ENCODE measurements at places on chromosomes 4 and X.
A peak's percentile ranks its signal among the peaks of the same experiment; 100 is the strongest.

- DNase-seq = no peak
Observed at GRCh38 chr4:165548702-165549101, 169.9 kb downstream of the CPE start.

DNA sequence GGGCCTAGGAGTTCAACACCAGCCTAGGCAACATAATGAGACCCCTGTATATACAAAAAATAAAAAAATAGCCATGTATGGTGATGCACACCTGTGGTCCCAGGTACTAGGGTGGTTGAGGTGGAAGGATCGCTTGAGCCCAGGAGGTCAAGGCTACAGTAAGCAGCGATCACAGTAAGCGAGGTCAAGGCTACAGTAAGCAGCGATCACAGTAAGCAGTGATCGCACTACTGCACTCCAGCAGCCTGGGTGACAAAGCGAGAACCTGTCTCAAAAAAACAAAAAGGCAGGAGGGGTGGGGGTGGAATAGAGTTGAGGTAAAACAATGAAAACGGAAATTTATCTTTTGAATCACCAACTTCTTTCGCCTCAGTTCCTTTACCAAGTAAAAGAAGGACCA is 29.4 kb downstream of the TBCK start:
- DNase-seq = no peak

- DNase-seq = no peak
Observed at GRCh38 chr4:89497517-89498308, 190.1 kb upstream of the GPRIN3 start.

- no peak for DNase-seq
Observed at GRCh38 chrX:21656587-21657317, 1.4 kb downstream of the KLHL34 start.

GRCh38 chrX:150036181-150036580 is 97.9 kb upstream of the EOLA2 start:
- DNase-seq = no peak

GRCh38 chr4:152591396-152591795 is 55.5 kb upstream of the FBXW7 start:
- DNase-seq = no peak

GRCh38 chrX:120305531-120306141 is 5.6 kb downstream of the TMEM255A start:
- no peak for DNase-seq

DNA sequence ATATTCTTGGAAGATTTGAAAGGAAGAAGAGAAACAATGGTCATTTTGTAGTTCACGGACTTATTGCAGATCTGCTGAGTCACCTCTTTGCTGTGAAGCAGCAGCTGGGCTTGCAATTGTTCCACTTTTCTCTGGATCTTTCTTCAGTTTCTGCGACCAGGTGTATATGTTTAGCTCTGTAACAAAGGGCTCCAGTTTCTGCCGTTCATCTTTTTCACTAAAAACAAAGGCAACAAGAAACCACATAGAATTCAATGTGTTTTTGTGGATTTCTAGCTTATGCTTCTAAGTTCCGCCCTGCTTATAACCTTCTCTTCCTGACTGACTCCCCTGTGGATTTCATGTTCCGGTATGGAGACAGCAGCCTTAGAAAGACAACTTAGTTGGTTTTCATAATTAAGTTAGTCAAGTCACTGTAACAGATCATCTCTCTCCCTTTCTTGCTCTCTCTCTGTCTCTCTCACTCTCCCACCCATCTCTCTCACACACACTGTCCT is 121.6 kb upstream of the EPHA5 start:
- DNase-seq = no peak

DNA sequence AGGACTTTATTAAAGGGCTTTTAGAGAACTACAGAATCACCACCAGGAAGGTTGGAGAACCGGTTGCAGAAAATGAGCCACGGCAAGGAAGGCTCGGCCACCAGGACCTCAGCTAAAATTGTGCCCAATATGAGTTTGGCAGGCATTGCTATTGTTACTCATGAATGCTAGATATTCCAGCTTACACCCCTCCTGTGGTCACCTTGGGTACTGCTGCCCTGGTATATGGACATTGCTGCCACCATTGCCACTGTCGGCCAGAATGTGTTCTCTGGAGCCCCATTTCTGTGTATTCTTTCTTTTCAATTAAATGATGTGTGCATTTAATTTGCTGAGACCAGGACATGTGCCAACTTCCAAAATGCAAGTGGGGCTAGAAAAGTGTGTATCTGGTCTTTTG is 626.7 kb upstream of the BOD1L1 start:
- DNase-seq = no peak

DNA sequence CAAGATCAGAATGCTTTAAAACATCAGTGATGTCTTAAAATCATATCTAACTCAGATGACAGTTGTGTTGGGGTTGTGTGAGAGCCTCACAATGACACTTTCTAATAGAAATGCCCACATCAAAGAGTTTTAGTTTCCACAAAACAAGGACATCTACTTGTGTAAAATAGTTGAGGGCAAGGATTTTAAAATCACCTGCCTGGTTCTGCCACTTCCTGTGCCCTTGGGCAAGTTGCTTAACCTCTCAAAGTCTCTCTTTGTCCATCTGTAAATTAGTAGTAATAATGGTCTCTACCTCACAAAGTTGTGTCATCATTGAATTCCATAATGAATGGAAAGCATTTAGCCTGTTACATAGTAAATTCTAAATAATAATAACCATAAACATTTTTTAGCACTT is 41.9 kb upstream of the RELL1 start:
- DNase-seq = no peak

DNA sequence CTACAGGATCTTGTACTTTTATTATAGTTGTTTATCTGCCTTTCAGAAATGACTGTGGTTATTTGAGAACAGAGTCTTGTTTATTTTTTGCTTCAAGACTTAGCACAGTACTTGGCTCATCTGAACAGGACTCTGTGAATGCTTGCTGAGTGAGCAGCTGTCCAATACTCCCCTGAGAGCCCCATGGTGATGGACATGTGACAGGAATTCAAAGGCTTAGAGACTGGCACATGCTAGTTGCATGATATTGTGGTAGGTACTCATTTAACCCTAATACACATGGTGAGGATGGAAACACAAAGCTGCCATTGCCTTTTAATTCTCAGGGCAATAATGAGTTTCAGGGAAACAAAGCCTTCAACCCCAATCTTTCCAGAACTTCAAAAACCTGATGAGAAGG is 97.3 kb downstream of the GEMIN8 start:
- DNase-seq = no peak

- no peak for DNase-seq
Observed at GRCh38 chr4:142242156-142242555, 603.9 kb downstream of the INPP4B start.

GRCh38 chr4:170169699-170170098 is 79.9 kb upstream of the AADAT start:
- no peak for DNase-seq

- DNase-seq = no peak
Observed at GRCh38 chr4:80594701-80595100, 259.2 kb downstream of the CFAP299 start.

DNA sequence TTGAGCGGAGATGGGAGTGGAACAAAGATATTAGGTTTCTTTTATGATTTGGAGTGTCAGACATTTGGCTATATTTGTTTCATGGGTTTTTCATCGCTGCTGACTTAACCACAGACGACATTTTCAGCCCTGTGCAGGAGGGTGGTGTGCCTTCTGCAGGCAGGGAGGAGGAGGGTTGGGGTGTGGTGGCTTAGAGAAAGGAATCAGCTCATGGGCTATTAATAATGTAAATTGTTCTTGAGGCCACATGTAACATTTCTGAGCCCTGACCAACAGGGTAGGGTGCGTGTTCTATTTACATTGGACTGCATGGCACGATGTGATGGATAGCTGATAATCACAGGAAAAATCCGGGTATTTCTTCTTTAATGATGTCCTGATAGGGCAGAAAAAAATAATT is 67.6 kb downstream of the POLA1 start:
- DNase-seq = no peak

- no peak for DNase-seq
Observed at GRCh38 chr4:30929649-30930048, 209.5 kb downstream of the PCDH7 start.

GRCh38 chr4:181690498-181690897 is 552.7 kb upstream of the TENM3 start:
- DNase-seq = no peak

GRCh38 chr4:76641758-76642157 is 206.7 kb downstream of the SHROOM3 start:
- no peak for DNase-seq

GRCh38 chr4:181030961-181031360 is 1212.2 kb upstream of the TENM3 start:
- no peak for DNase-seq

DNA sequence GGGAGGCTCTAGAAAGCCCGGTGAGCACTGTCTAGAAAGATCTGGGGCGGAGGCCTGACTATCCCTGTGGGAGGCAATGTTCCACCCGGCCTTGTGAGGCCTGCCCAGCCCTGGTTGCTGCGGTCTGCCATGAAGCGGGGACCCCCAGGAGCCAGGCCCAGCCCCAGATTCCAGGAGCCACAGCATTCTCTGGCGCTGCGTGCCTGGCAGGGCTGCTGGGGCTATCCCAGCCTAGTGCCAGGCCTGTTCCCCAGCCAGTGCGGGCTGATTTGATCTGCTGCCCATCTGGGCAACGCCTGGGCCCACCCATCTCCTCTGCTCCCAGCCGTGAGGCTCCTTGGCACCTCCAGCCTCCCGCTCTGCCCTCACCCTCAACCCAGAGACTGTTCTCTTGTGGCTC is 19.6 kb downstream of the ATP2B3 start:
- DNase-seq = no peak

- DNase-seq = no peak
Observed at GRCh38 chr4:124212815-124213630, 499.5 kb downstream of the ANKRD50 start.

- no peak for DNase-seq
Observed at GRCh38 chr4:37754410-37755185, 68.4 kb upstream of the RELL1 start.

DNA sequence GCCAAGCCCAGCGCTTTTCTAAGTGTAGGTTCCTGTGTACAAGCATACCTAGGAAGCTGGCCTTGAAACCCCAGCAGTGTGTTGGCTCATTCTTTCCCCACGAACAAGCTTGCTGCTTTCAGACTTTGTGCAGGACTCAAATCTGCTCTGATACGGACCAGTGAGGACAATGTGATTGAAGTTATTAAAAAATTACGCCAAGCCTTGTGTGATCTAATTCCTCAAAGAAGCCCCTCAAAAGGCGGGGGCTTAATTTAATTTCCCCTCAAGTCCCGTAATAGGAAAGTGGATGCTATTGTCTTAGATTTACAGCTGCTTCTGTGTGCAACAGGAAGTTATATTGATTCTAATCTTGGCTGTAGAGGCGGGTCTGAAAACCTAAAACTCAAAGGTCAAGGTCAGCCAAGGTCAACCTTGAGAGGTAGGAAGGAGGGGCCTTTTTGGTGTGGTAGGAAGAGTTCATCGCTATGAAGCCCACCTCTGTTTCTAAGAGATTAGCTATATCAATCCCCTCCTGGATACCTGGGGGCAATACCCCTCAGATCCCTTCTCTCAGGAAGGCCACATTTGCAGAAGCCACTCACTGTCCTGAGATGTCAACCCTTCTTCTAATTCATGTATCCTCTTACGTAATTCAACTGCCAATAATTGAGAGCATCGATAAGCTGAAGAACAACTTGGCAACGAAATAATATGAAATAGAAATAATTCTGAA is 45.1 kb downstream of the TBC1D9 start:
- no peak for DNase-seq

DNA sequence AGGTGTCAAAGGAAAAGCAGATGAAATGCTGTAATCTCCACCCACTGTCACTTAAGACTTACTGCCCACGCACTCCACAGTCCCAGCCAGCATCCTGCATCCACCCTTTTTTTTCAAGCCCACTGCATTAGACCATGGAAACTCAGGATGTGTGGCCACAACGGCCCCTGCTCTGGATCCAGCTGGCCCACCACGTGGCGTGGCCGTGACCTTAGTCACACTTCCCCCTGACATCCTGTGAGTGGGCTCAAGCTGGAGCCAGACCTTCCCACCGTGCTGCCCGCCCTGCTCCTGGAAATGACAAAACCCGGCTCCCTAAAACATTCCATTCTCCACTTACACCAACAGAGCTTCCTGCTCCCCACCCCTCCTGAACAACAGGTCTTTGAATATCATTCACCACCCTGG is 588.3 kb upstream of the DIPK2B start:
- no peak for DNase-seq

DNA sequence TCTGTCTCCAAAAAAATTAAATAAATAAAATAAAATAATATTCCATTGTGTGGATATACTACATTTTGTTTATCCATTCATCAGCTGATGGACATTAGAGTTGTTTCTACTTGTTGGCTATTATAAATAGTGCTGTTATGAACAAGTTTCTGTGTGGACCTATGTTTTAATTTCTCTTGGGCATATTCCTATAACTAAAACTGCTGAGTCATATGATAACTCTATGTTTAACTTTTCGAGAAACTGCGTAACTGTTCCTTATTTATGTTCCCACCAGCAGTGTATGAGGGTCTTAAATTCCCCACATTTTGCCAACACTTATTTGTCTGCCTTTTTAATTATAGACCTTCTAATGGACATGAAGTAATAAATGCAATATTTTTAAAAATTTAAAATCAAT is 369.5 kb downstream of the CHIC1 start:
- no peak for DNase-seq

DNA sequence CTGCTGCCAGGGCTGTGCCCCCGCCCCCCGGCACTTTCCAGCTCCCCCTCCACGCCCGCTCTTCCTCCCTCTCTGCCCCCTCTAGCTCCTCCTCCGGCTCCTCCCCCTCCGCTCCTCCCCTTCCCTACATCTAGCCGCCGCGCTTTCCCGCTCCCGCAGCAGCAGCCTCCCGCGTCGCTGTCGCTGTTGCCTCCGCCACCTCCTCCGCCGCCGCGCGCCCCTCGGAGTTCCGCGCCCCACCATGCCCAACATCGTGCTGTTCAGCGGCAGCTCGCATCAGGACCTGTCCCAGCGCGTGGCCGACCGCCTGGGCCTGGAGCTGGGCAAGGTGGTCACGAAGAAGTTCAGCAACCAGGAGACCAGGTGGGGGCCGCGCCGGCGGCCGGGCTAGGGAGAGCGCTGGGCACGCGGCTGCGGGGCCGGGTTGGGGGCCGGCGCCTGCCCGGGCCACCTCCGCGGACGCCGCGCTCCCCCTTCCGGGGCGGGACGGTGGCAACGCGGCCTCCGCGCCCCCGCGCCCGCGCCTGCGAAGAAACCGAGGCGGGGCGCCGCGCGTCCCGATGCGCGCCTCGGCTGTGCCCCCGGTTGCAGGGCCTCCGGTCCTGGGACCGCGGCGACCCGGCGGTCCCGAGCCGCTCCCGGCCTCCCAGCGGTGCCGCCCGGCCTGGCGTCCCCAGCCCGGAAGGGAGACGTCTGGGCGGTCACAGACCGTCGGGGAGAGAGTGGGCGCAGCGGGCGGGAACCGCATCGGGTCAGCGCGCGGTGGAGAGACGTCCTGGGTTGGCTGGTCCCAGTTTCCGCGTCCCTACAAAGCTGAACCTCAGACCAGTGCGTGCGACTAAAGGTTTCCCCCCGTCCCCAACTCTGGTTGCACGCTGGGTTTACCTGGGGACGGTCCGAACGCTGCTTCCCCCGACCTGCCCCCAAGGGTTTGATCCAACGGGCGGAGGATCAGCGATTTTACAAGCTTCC is at the start of gene PRPS2:
PRPS2 (plus strand) TSS at position 156 of the 972 bp plus-strand sequence; CDS start at position 242, 86 bp downstream.
- DNase-seq = peak; percentile 71
